ENCODE measurements at places on chromosomes 5 and 9.
A peak's percentile ranks its signal among the peaks of the same experiment; 100 is the strongest.

- no peak overlapping the region for H3K4me3 ChIP-seq
- H3K36me3 ChIP-seq, result no peaks in the 10 kb centered on the region
- no peak for DNase-seq
Observed at GRCh38 chr9:21576331-21577189, 94.4 kb upstream of the IFNE start.

- DNase-seq, result no peak
- no peak overlapping the region for H3K4me3 ChIP-seq
- peaks cover 3% of the 10 kb centered on the region for H3K27me3 ChIP-seq
- no peaks in the 10 kb centered on the region for H3K36me3 ChIP-seq
Observed at GRCh38 chr9:126157826-126158587, 168.6 kb upstream of the MVB12B start.

- H3K36me3 ChIP-seq, result no peaks in the 10 kb centered on the region
- H3K27ac ChIP-seq, result no peak overlapping the region
- H3K27me3 ChIP-seq, result no peaks in the 10 kb centered on the region
- no peaks in the 10 kb centered on the region for H3K4me1 ChIP-seq
- no peak overlapping the region for H3K4me3 ChIP-seq
Observed at GRCh38 chr9:93906195-93906880, 48.8 kb downstream of the BARX1 start.

- H3K27ac ChIP-seq, result peak overlapping the region; percentile 18
- no peak for DNase-seq
- H3K36me3 ChIP-seq, result no peaks in the 10 kb centered on the region
- H3K27me3 ChIP-seq, result no peaks in the 10 kb centered on the region
- H3K4me3 ChIP-seq, result no peak overlapping the region
Observed at GRCh38 chr5:61319388-61320146, 12.5 kb upstream of the ZSWIM6 start.

DNA sequence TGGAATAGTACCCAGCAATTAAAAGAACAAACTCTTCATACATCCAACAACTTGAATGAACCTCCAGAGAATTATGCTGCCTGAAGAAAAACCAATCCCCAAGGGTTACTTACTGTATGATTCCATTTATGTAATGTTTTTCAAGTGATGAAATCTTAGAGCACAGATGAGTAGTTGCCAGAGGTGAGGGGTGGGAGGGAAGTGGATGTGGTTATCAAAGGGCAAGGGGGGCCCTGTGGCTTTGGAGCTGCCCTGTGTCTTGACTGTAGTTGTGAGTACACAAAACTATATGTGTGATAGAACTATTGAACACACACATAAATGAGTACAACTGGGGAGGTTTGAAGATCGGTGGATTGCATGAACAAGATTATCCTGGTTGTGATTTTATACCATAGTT is 115.8 kb upstream of the SLC25A48 start:
- H3K36me3 ChIP-seq, result no peaks in the 10 kb centered on the region
- H3K4me1 ChIP-seq, result no peaks in the 10 kb centered on the region
- no peak overlapping the region for H3K27ac ChIP-seq
- H3K4me3 ChIP-seq, result no peak overlapping the region
- peaks cover 5% of the 10 kb centered on the region for H3K27me3 ChIP-seq

- H3K4me3 ChIP-seq, result no peak overlapping the region
- H3K36me3 ChIP-seq, result no peaks in the 10 kb centered on the region
- no peaks in the 10 kb centered on the region for H3K4me1 ChIP-seq
- H3K27ac ChIP-seq, result no peak overlapping the region
- H3K27me3 ChIP-seq, result no peaks in the 10 kb centered on the region
Observed at GRCh38 chr5:85428426-85428934, 1043.8 kb upstream of the EDIL3 start.

- H3K27me3 ChIP-seq, result no peaks in the 10 kb centered on the region
- no peak overlapping the region for H3K4me3 ChIP-seq
- no peak for DNase-seq
- H3K27ac ChIP-seq, result no peak overlapping the region
- H3K4me1 ChIP-seq, result no peaks in the 10 kb centered on the region
- no peaks in the 10 kb centered on the region for H3K36me3 ChIP-seq
Observed at GRCh38 chr5:131747180-131748105, 49.4 kb downstream of the FNIP1 start.

GRCh38 chr5:132050136-132050535 is 10.3 kb upstream of the IL3 start:
- H3K4me3 ChIP-seq, result no peak overlapping the region
- H3K27me3 ChIP-seq, result no peaks in the 10 kb centered on the region
- H3K4me1 ChIP-seq, result no peaks in the 10 kb centered on the region
- DNase-seq, result peak; percentile 48

GRCh38 chr5:97063251-97063650 is 79.2 kb downstream of the LIX1 start:
- no peaks in the 10 kb centered on the region for H3K36me3 ChIP-seq
- no peak overlapping the region for H3K4me3 ChIP-seq
- DNase-seq, result no peak

- H3K4me3 ChIP-seq, result no peak overlapping the region
- no peak for DNase-seq
- H3K27ac ChIP-seq, result no peak overlapping the region
- no peaks in the 10 kb centered on the region for H3K36me3 ChIP-seq
- H3K27me3 ChIP-seq, result peaks cover 19% of the 10 kb centered on the region
- H3K4me1 ChIP-seq, result peaks cover 27% of the 10 kb centered on the region
Observed at GRCh38 chr5:33934176-33934575, 2.0 kb upstream of the RXFP3 start.

GRCh38 chr5:141805874-141806595 is 72.2 kb downstream of the PCDH1 start:
- DNase-seq, result peak; percentile 44
- H3K4me1 ChIP-seq, result no peaks in the 10 kb centered on the region
- H3K27me3 ChIP-seq, result peaks cover 6% of the 10 kb centered on the region
- no peak overlapping the region for H3K4me3 ChIP-seq
- no peaks in the 10 kb centered on the region for H3K36me3 ChIP-seq

GRCh38 chr9:35333551-35333950 is 156.4 kb upstream of the RUSC2 start:
- no peak overlapping the region for H3K27ac ChIP-seq
- no peaks in the 10 kb centered on the region for H3K36me3 ChIP-seq
- H3K4me3 ChIP-seq, result no peak overlapping the region
- H3K4me1 ChIP-seq, result peaks cover 6% of the 10 kb centered on the region

GRCh38 chr5:169711551-169712225 is 74.6 kb downstream of the DOCK2 start:
- no peak overlapping the region for H3K27ac ChIP-seq
- no peaks in the 10 kb centered on the region for H3K27me3 ChIP-seq
- no peak for DNase-seq
- H3K36me3 ChIP-seq, result no peaks in the 10 kb centered on the region

DNA sequence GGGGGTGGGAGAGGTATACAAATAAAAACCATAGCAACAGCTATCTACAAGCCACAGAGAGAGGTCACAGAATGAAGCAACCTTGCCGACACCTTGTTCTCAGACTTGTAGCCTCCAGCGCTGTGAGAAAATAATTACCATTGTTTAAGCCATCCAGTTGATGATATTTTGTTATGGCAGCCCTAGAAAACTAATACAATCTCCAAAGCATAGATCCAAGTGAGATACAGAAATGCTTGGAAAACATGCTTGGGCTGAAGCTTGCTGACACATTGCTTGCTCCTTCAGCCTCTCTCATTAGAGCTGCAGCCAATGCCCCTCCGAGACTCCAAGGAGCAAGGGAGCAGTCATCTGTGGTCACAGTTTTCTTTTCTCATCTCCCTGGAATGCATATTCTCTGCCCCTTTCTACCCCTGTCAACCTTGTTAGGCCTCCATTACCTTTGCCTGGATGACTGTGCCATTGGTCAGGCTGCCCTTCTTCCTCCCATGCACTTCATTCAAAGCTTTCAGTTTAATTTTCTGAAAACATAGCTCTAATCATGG is 401.4 kb upstream of the KLF4 start:
- H3K4me1 ChIP-seq, result no peaks in the 10 kb centered on the region
- no peak for DNase-seq
- H3K36me3 ChIP-seq, result no peaks in the 10 kb centered on the region
- H3K4me3 ChIP-seq, result no peak overlapping the region

DNA sequence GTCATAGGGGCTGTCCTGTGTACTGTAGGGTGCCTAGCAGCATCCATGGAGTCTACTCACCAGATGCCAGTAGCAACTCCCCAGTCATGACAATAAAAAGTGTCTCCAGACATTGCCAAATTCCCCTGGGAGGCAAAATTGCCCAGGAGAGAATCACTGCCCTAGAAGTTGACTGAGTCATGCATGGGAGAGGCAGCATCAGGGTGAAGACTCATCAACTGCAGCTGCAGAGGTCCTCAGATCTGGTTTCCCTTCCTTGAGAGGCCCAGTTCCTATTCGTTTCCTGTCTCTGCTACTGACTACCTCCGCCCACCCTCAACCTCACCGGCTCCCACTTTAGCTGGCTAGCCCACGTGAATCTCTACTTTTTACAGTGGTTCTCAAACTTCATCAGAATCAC is 88.6 kb upstream of the AGXT2 start:
- no peak overlapping the region for H3K27ac ChIP-seq
- H3K4me1 ChIP-seq, result no peaks in the 10 kb centered on the region
- no peak overlapping the region for H3K4me3 ChIP-seq
- H3K27me3 ChIP-seq, result no peaks in the 10 kb centered on the region
- no peak for DNase-seq
- H3K36me3 ChIP-seq, result no peaks in the 10 kb centered on the region

- no peak for DNase-seq
- no peaks in the 10 kb centered on the region for H3K36me3 ChIP-seq
- no peaks in the 10 kb centered on the region for H3K4me1 ChIP-seq
- H3K27me3 ChIP-seq, result no peaks in the 10 kb centered on the region
- no peak overlapping the region for H3K4me3 ChIP-seq
- no peak overlapping the region for H3K27ac ChIP-seq
Observed at GRCh38 chr5:6550628-6551027, 82.2 kb downstream of the NSUN2 start.

DNA sequence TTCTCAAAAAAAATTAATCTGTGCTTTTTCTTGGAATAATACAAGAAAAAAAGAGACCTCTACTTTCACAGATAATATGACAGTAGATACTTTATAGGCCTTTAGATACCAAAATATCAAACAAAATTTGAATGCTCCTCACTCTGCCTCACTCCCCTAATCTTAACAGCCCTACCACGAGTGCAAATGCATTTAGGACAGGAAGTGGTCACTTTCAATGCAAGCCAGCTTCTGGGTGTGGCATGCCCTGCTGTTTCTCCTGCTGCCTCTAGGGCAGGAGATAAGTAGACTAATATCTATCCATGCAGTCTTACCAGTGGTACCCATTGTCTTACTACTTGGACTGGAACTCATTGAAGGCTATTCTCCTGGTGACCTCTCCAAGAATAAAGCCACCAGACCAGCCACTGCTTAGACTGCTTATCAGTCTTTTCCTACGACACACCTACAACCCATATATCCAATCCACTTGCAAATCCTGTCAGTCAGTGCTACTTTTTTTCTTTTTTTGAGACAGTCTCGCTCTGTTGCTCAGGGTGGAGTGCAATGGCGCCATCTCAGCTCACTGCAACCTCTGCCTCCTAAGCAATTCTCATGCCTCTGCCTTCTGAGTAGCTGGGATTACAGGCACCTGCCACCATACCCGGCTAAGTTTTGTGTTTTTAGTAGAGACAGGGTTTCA is 23.0 kb downstream of the FRRS1L start:
- no peaks in the 10 kb centered on the region for H3K4me1 ChIP-seq
- H3K27ac ChIP-seq, result no peak overlapping the region
- H3K4me3 ChIP-seq, result no peak overlapping the region
- no peak for DNase-seq
- no peaks in the 10 kb centered on the region for H3K36me3 ChIP-seq

DNA sequence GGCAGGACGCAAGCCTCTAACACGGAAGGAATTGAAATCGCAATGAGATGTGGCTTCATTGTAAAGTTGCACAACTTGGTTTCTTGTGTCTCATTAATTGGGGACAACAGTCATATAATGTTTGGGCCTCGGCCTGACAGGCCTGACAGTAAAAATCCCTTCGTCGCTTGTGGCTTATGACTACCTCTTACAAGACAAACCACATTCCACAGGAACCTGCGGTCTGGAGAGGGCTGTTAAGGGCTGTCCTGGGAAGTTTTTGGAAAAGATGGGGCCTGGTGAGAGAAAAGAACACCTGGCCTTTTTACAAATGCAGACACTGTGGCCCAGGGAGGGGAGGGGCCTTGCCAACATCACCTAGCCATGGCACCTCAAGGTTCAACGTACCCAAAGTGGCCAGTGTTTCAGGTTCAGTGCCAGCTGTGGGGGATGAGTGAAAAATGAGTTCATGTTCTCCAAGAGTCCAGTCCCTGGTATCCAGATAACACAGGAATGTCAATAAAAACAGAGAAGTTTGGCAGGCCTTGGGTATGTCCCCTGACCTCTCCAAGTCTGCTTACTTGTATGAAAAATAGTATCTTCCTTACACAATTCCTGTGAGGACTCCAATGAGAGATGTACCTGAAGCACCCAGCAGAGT is 22.2 kb downstream of the SHB start:
- H3K27ac ChIP-seq, result peak overlapping the region; percentile 74
- no peaks in the 10 kb centered on the region for H3K27me3 ChIP-seq
- H3K4me1 ChIP-seq, result peaks cover 17% of the 10 kb centered on the region
- H3K4me3 ChIP-seq, result no peak overlapping the region
- DNase-seq, result peak; percentile 41

DNA sequence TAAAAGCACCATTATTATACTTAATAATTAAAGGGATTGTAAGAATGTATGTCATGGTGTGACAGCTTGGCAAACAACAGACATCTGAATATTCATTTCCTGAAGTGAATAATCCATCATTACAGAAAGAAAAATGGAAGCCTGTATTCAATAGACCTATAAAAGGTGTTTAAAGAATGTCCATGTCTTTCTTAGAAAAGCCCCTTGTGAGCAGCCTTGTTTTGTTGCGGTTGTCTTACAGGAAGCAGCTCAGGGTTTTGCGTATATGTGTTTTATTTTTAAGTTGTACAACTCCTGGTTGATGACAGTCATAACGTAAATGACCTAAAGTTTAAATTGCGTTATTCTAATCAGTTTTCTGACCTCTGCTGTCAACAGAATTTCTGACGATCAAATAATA is 53.8 kb downstream of the CAST start:
- H3K4me3 ChIP-seq, result no peak overlapping the region
- no peaks in the 10 kb centered on the region for H3K36me3 ChIP-seq
- H3K27ac ChIP-seq, result no peak overlapping the region
- H3K27me3 ChIP-seq, result no peaks in the 10 kb centered on the region
- H3K4me1 ChIP-seq, result peaks cover 16% of the 10 kb centered on the region

- H3K4me1 ChIP-seq, result no peaks in the 10 kb centered on the region
- H3K4me3 ChIP-seq, result no peak overlapping the region
- no peaks in the 10 kb centered on the region for H3K27me3 ChIP-seq
- H3K27ac ChIP-seq, result no peak overlapping the region
Observed at GRCh38 chr5:110056580-110057114, 366.9 kb downstream of the MAN2A1 start.

DNA sequence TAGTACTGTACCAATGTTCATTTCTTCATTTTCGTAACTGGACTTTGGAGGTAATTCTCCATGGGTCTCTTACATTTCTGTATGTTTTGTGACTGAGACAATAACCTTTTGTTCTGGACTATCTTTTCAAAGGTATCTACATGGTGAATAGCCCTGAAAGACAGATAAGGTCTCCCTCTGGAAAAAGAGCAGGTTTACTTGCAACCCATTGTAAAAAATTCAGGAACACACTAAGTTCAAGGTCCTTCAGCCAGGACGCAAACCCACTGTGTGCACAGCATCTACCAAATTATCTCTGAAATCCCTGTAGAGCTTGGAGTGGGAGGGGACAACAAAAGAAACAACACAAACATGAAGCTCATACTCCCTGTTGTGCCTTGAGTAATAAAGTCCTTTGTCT is 8.3 kb downstream of the DTWD2 start:
- H3K4me3 ChIP-seq, result no peak overlapping the region
- no peak for DNase-seq
- no peak overlapping the region for H3K27ac ChIP-seq

Measured in adrenal gland (tissue), 19 donors.